ENCODE measurements at places on chromosomes 5 and 9. TPM values are rescaled to one million over a fixed set of nuclear protein-coding genes. Genes with fewer than 3 reads are reported as not detected.

Gene ADRA1B
- under 0.01 TPM for total RNA-seq

Gene NFX1
- 25.2 TPM for total RNA-seq

Gene TSLP
- total RNA-seq, result 2.5 TPM

Gene ADAMTS13
- total RNA-seq, result 2.7 TPM

Measured in uterine smooth muscle cell (primary cell).